ENCODE measurements at places on chromosomes 3 and 15.
A peak's percentile ranks its signal among the peaks of the same experiment; 100 is the strongest.

DNA sequence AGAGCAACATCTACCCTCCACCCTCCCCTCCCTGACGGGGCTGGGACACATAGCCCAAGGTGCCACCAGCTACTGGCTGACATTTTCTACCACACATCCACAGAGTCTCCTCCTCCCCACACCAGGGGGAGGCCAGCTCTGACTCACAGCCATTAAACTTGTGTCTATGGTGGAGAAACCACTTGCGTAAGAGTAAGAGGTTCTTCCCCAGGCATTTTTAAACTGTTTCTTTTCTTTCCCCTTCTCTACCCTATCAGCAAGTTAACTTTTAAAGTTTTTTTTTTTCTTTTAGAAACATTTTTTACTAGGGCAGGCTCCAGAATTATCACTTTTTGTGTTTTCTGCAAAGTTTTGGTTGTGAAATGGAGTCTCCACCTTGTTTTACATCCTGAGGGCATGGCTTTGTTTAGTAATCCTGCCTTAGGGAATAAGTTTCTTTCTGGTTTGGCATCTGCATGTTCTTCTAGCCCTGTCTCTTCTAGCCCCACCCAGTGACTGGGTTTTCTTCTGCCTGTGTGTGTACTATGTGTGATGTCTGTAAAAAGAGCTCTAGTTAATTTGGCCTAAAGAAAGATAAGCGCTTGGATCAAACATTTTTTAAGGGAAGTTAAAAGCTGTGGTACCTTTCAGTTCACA, 148.8 kb upstream of the GADL1 start:
- no peak for DNase-seq

DNA sequence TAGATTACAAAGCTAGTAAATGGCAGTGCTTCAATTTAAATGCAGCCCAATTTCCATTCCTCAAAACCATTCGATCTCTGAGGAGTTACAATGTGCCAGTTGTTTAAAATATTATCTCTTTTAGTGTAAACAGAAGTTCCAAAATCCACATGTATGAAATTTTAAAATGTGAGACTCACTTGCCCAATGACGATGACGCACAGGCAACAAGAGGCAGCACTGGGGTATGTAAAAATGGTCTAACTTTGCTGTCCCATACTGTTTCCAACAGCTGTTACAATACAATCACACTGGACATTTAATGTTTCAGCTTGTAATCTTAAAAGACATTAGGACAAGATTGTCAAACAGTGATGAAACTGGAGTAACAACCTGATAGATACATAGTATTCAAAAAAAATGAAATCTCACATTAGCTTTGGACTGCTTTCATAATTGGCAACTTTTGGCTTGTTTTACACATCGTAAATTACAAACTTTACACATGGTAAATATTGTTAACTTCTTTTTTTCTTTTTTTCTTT, 12.2 kb downstream of the SLTM start:
- DNase-seq = no peak

DNA sequence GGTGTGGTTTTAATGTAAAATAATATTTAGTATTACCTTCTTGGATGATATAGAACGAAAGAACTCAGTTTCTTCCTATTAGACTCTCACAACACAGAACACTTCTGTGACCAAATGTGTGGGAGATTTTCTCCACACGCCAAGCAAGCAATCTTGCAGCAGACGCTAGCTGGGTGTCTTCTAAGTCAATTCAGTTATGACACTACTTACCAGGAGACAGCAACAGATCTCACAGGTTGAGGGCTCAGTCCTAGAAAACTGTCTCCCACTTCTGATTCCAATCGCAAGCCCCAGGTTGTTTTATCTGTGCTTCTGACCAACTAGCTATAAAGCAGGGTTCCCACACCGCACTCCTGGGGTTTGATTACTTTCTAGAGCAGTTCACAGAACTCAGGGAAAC, 41.2 kb downstream of the HERC1 start:
- DNase-seq = no peak

DNA sequence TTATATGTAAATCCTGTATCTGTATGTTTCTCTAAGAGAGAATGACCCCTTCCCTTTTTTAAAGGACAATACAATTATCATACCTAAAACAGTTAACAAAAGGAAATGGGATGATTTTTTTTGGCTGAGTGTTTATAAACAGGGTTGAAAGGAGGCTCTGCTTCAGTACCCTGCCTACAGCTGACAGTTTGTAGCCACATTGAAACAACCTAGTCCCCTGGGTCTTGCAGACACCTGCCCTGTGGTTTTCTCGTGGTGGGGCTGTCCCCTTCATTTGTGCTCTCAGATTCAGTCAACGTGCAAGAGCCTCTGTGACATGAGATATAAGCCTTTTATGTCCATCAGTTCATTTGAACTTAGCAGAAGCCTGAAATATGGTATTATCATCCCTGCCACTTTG, 2.3 kb upstream of the HMCES start:
- no peak for DNase-seq

DNA sequence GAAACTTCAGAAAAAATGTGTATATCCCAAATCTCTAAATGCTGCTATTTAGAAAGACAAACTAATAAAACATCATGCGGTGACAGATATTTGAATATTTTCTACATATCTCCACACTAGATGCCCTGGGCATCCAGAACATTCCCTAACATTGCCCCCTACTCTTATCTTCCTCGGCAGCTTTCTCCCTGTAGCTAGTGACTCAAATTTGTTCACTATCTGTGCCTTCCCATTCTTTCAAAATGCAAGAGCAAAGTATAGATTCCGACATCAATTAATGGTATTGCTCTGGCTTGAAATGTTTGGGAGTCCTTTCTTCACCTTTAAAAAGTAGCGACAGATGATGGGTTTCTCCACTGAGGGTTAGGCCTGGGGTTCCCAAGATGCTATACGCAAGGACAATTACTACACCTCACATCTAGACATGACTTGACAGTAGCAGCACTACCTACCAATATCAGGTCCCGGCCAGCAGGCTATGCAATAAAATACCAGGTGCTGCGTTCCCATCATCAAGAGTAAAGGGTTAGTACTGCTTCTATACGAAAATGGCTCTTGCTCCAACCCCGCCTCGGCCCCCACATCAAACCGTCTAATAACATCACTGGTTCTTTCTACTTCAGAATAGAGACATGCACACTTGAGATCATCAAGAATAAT, 631 bp downstream of the UBR1 start:
- DNase-seq = no peak

DNA sequence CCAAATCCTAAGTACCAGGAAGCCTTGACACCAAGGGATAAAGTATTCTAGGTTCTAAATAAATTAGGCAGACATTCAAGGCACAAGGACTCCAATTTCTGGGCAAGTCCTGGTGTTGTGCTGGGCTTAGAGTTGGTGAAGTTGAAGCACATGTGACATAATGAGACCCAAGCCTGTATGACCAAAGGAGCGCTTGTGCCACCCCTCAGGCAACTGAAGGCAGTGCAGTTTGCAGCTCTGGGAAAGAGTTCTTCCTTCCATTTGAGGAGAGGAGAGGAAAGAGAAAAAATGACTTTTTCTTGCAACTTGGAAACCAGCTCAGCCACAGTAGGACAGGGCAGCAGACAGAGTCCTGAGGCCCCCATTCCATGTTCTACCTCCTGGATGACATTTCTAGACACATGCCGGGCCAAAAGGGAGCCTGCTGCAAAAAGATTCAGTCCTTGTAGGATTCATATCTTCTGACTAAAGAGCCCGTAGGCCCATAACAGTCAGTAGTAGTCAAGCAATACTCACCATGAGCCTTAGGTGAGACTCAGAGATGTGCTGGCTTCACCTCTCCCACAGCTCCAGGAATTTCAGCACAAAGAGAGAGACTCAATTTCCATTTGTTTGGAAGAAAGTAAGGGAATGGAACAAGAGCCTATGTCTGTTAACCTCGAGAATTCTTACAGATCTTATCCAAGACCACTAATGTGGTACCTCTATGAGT, 588.8 kb upstream of the BCHE start:
- DNase-seq = no peak

GRCh38 chr15:74319596-74320351, 47.7 kb downstream of the CYP11A1 start:
- DNase-seq = no peak

DNA sequence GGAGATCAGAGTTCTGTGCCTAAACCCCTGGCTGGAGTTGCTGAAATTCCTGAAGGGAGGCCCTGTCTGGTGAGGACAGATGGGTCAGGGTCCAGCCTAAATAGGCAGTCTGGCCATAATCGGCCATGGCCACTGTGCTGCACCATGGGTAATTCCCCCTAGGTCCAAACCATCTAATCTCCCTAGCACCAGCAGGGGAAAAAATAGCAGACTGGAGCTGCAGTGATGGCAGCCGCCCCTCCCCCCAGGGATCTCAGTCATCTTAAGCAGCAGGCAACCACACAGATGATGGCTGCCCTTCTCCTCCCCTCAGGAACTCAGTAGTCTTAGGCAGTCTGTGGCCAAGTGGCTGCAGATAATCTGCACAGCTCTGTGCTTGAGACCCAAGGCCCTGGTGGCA, 68.4 kb upstream of the CD96 start:
- no peak for DNase-seq

- DNase-seq = no peak
These were observed 920 bp downstream of the SLC15A2 start for GRCh38 chr3:121895121-121895520.

DNA sequence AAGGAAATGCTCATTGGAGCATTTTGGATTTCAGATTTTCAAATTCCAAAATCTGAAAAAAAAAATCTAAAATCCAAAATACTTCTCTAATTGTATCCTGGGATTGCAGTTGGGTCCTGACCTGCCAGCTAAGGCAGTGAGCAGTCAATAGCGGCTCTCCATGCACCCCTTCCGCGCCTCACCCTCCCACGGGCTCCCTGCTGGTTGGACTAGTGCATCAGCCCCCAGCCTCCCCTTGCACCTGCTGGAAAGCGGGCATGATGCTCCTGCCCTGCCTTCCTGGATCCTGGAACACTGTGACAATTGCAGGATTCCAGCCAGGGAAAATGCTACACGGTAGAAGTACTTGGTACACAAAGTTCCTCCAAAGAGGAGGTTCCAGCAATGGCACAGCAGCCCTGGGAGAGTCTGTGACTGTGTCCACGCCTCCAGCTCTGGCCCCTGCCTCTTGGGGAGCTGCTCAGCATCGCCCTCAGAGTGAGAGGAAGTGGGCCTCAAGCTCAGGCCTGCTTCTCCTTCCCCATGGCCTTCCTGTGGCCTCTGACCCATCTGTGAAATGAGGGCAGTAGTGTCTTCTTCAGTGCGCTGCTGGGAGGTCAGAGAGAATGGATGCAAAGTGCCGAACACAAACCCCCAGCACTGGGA, 39.5 kb upstream of the CHRNB4 start:
- DNase-seq = no peak

GRCh38 chr3:43031485-43031884, 52.4 kb downstream of the GASK1A start:
- no peak for DNase-seq

- DNase-seq = no peak
These were observed 37.8 kb upstream of the CSPG4 start for GRCh38 chr15:75750261-75751050.

- no peak for DNase-seq
These were observed 27.9 kb upstream of the SNRPA1 start for GRCh38 chr15:101322854-101323477.

- peak; percentile 34 for DNase-seq
These were observed 738 bp downstream of the YEATS2 start for GRCh38 chr3:183698318-183698751.

- no peak for DNase-seq
These were observed 137.0 kb upstream of the UBP1 start for GRCh38 chr3:33577173-33577572.

- no peak for DNase-seq
These were observed 72.9 kb downstream of the MEGF11 start for GRCh38 chr15:66180531-66181097.

GRCh38 chr3:78919021-78919755, 848.6 kb downstream of the ROBO1 start:
- DNase-seq = no peak

DNA sequence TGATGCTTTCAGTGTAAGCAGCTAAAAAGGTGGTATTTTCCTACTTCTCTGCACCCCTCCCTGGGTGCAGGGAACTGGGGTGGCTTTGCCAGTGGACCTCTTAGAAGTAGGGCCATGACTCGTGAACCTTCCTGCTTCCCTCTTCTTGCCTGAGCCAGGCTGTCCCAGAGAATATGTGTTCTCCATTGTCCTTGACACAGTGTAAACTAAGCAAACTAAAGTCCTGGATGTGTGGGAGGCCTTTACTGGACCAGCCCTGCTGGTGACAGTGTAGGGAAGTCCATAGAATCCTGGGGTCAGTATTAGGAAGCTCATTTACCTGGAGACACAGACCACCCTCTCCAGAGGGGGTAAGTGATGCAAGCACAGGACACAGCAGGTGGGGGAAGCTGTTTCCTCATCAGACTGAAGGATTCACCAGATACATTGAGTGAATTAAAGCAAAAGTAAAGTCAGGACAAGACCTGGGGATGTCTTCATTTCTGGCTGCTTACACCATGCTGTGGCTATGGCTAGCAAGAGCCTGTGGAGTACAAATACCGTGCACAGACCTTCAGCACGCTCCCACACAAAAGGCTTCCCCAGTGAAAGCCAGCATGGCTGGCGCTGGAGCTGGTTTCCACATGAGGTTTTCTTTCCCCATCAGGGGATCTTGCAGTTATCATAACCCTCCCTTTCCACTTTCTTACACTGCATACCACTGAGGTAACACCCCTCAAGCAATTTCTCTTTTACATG, 64.8 kb upstream of the LPP start:
- no peak for DNase-seq

- DNase-seq = no peak
These were observed 130.5 kb downstream of the KLF13 start for GRCh38 chr15:31457161-31457560.

GRCh38 chr15:63971427-63971805, 74.9 kb downstream of the DAPK2 start:
- DNase-seq = no peak

- DNase-seq = no peak
These were observed 51.0 kb downstream of the DPPA2 start for GRCh38 chr3:109265295-109265694.

GRCh38 chr3:41236228-41236627, 36.9 kb downstream of the CTNNB1 start:
- DNase-seq = no peak

DNA sequence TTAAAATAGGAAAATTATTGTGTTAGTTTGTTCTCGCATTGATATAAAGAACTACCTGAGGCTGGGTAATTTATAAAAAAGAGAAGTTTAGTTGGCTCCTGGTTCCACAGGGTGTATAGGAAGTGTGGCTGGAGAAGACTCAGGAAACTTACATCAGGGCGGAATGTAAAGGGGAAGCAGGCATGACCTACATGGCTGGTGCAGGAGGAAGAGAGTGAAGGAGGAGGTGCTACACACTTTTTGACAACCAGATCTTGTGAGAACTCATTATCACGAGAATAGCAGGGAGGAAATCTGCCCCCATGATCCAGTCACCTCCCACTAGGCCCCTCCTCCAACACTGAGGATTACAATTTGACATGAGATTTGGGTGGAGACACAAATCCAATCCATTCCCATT, 490.7 kb downstream of the RBMS3 start:
- DNase-seq = no peak

DNA sequence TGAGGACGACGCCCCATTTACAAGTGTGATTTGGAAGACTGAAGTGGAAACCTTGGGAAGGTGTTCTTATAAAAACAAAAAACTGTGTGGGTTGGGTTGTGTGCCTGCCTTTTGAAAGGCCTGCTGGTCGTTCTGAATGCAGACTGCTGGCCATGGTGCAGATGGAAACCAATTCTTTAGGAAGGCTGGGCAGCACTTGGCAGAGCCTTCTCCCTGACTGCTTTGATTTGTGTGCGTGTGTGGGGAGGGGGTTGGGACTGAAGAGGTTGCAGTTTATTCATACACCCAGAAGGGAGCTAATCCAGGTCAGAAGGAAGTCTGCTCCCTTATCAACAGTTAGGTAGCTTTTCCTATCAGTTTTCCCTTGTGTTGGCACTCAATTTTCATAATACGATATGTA, 288.7 kb downstream of the SOX2 start:
- no peak for DNase-seq
